ENCODE measurements at places on chromosomes 7 and 10. TPM values are rescaled to one million over a fixed set of nuclear protein-coding genes. Genes with fewer than 3 reads are reported as not detected.

DNA sequence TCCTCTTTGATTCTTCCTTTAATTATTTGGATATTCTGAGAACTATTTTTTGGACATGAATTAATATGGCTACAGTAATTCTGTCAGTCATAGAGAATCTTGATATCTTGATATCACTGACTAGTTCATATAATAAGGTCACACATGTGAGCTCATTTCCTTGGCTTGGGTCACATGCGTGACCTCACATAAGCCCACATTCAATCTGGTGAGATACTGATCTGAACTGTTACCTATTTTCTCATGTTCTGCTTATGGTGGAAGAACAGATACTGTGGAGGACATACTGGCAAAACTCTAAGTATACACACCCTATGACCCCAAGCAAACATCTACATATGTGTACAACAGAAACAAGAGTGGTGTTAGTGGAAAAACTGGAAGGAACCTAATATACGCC lies 44.1 kb downstream of the CUL2 start:
- no peak for DNase-seq

- no peak for DNase-seq
Measured at GRCh38 chr7:28953633-28954032, 4.5 kb downstream of the TRIL start.

DNA sequence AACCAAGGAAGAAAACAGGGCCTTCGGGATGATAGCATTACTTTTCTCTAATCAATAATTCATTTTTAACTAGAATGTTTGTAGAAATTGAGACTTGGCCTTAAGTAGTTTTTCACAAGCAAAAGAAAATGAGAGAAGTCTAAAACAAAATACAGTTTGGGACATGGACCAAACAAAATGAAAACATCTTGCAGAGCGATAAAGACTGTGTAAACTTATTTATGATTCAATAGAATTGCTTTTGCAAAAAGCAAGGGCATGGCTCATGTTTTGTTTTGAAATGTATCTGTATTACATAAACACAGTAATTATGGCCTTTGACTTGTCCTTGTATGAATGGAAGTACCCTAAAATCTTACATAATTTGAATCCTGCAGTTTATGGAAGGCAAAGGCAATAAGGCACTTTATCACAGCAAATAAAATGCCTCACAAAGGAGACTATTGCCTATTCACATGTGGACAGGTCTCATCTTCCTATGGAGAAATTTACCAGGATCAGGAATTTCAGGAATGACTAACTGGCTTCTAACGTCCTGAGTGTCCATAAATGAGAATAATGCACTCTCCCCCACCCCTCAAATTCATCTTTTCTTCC lies 295.2 kb downstream of the PTEN start:
- DNase-seq, result no peak

DNA sequence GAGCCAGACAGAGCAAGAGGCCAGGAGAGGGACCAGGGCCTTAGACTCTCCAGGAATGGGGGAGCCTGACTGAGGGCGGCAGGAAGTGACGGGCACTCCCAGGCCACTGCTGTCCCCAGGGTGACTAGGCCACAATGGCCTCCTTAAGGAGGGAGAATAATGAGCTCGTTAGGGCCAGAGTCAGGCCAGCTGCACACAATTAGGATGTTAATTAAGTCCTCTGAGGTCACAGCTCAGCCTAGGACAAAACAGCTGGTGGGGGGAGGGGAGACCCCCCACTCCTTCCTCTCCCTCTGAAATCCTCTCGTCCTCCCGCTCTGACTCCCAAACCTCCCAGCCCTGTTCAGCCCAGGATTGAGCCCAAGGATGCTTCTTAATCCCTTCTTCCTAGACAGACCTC lies 143.0 kb downstream of the NEURL1 start:
- no peak for DNase-seq

DNA sequence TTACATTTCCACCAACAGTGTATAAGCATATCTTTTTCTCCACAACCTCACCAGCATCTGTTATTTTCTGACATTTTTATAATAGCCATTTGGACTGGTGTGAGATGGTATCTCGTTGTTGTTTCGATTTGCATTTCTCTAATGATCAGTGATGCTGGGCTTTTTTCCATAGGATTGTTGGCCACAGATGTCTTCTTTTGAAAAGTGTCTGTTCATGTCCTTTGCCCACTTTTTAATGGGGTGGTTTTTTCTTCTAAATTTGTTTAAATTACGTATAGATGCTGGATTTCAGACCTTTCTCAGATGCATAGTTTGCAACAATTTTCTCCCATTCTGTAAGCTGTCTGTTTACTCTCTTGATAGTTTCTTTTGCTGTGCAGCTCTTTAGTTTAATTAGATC lies 28.9 kb downstream of the XRCC2 start:
- DNase-seq, result no peak

DNA sequence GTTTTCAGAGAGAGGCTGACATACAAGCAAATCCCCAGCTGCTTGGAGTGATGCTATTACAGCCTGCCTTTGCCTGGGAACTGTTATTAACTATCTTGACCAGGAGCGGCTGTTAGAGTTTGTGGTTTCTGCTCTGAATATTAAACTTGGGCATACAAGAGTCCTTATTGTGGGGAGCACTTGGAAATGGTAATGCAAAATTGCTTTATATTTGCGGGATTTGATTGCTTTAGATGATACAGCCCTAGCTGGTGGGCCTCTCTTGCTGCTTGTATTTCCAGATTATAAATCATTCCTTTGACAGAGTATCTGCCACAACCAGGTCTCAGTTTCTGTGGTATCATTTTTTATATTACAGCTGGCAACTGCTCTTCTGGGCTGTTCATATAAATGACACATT lies 101.9 kb upstream of the FAM204A start:
- DNase-seq, result no peak

- no peak for DNase-seq
Measured at GRCh38 chr7:17368856-17369524, 70.5 kb downstream of the AHR start.

GRCh38 chr7:74029991-74030415 lies 2.0 kb downstream of the ELN start:
- no peak for DNase-seq

- peak; percentile 88 for DNase-seq
Measured at GRCh38 chr7:2760098-2760889, 72.3 kb downstream of the AMZ1 start.

DNA sequence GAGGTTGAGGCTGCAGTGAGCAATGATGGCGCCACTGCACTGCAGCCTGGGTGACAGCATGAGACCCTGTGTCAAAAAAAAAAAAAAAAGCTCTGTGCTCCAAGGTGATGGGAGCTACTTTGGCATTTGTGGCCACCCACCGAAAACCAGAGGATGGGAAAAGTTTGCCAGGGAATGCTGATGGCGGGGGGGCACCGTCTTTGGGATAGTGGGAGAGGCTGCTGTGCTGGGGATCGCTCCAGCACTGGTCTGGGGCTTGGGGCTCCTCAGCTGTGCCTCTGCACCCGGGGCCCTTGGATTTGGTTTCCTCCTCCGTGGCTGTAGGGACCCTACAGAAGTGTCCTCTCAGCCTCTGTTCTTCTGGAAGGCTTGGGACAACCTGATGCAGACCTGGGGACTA lies 11.7 kb upstream of the RAMP3 start:
- DNase-seq, result no peak

GRCh38 chr7:54968018-54968417 lies 50.8 kb upstream of the EGFR start:
- DNase-seq, result no peak

GRCh38 chr7:157740251-157740798 lies 403.5 kb downstream of the DNAJB6 start:
- no peak for DNase-seq

DNA sequence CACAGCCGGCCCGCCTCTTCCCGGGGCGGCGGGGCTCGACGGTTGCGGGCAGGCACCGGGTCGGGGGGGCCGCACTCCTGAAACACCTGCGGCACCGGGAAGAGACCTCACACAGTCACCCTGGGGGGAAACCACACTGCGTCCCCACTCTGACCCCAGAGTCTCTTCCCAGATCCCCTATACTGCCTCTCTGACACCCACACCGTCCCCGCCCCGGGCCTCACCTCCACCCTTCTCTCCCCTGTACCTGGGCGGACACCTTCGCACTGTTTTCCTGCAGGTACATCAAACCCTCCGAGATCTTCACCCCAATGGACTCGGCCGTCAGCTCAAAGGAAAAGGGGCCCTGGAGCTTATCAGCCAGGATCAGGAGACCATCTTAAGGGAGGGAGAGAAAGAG lies 3.4 kb upstream of the GAL3ST4 start:
- DNase-seq, result no peak

DNA sequence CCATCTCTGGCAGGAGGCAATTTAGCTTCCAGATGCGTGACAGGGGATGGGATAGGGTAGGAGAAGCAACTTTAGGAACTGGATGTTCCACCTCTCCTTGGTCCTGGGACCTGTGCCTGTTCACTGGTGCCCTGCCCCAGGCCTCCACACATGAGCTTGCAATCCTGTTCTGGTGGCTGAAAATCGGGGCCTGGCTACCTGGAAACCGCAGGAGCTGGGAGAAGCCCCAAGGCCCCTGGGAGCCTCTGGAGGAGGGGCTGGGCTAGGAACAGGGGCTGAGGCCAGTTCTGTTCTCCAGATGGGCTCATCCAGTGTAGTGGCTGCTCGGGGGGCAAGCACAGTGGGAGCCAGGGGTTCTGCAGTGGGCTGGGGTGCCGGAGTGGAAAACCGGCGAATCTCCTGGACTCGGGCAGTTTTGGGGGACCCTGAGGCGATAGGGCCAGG lies 5.3 kb upstream of the MYOZ1 start:
- no peak for DNase-seq

DNA sequence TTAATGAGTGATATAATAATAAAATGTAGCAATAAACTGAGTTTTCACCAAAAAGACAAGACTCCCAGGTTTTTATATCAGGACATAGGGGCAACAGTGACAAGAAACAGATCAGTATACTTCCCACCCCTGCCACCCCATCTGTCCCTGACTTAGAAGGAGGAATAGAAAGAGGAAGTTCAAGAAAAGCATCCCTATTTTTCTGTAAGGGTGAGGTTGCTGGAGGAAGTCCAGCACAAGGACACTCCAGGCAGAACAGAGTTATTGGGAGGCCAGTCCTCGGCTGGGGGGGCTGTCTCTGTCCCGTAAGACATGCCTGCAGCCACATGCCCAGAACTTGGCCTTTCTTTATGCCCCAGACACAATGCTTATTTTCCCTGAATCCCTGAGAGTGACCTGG lies 16.5 kb upstream of the TLX1 start:
- no peak for DNase-seq

GRCh38 chr10:106672517-106673175 lies 491.9 kb downstream of the SORCS1 start:
- DNase-seq, result no peak

DNA sequence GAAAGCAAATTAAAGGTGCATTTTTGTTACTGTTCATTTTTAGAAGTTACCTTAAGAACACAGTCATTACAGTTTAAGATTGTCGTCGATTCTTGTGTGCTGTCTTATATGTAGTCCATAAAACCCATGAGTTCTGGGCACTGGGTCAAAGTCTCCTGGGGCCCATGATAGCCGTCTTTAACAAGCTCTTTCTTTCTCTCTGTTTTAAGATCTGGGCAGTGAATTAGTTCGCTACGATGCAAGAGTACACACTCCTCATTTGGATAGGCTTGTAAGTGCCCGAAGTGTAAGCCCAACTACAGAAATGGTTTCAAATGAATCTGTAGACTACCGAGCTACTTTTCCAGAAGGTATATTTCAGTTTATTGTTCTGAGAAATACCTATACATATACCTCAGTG lies 90.7 kb upstream of the CAPZA2 start:
- DNase-seq, result peak; percentile 59

GRCh38 chr7:15490291-15490690 lies 71.5 kb downstream of the AGMO start:
- DNase-seq, result no peak

DNA sequence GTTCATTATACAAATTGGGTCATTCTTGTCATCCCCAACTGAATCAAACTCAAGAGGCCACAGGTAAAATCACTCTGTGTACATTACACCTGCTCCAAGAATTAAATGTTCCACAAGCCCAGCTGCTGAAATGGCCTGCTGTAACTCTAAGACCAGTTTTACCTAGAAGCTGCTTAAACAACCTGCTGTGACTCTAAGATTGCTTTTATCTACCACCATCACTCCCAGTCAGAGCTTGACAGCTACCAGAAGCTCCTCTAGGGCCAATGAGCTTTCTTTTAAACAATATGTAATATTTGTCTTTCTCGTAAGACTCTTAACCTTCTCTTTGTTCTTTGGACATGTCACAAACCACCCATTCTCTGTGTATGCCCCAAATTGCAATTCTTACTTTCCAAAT lies 141.8 kb upstream of the LRGUK start:
- DNase-seq, result no peak

- no peak for DNase-seq
Measured at GRCh38 chr7:8134089-8134733, 127.8 kb downstream of the ICA1 start.

GRCh38 chr10:78259391-78259790 lies 225.7 kb downstream of the RPS24 start:
- DNase-seq, result no peak

DNA sequence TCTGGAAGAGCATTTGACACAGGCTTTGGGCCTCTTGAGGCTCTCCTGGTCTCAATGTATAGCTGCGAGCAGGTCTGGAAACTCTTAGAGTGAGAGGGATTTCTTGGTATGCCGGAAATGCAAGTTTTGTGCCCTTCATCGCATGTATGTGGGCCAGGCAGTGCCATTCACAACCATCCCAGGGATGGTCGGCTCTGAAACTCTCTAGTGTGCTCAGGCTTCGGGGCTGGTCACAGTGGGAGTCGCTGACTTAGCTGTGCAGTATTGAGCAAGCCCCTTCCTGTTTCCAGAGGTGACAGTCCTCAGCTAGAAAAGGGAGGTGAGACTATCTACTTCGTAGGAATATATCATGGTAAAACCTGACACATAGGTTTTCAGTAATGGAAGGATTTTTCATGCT lies 2.0 kb upstream of the AOAH start:
- no peak for DNase-seq

- DNase-seq, result no peak
Measured at GRCh38 chr10:92644921-92645320, 44.8 kb upstream of the HHEX start.

GRCh38 chr7:47940088-47941013 lies 7.9 kb downstream of the PKD1L1 start:
- peak; percentile 77 for DNase-seq

GRCh38 chr10:59762505-59762904 lies 9.2 kb upstream of the MRLN start:
- no peak for DNase-seq

NKX6-2 gene
- not detected for total RNA-seq

CPA2 gene
- total RNA-seq, result not detected

FKBP6 gene
- not detected for total RNA-seq

STEAP1 gene
- total RNA-seq, result 7.2 TPM

FXYD4 gene
- not detected for total RNA-seq

GPR141 gene
- not detected for total RNA-seq

DHX32 gene
- total RNA-seq, result 21.7 TPM

SAMD9 gene
- 12.7 TPM for total RNA-seq

PKD2L1 gene
- total RNA-seq, result 1.9 TPM

EIF5AL1 gene
- total RNA-seq, result 0.27 TPM

CYP3A5 gene
- total RNA-seq, result 375 TPM

DNAH11 gene
- total RNA-seq, result not detected

MEOX2 gene
- not detected for total RNA-seq

TMEM196 gene
- total RNA-seq, result not detected

Data from transverse colon (tissue), 4 donors.